GM23248 (cell line): ENCODE measurements at places on chromosomes 11 and 22. TPM values are rescaled to one million over a fixed set of nuclear protein-coding genes. Genes with fewer than 3 reads are reported as not detected.

GRCh38 chr11:112085822-112086421 lies 634 bp downstream of the TIMM8B start:
- DNase-seq = peak; percentile 69

DNA sequence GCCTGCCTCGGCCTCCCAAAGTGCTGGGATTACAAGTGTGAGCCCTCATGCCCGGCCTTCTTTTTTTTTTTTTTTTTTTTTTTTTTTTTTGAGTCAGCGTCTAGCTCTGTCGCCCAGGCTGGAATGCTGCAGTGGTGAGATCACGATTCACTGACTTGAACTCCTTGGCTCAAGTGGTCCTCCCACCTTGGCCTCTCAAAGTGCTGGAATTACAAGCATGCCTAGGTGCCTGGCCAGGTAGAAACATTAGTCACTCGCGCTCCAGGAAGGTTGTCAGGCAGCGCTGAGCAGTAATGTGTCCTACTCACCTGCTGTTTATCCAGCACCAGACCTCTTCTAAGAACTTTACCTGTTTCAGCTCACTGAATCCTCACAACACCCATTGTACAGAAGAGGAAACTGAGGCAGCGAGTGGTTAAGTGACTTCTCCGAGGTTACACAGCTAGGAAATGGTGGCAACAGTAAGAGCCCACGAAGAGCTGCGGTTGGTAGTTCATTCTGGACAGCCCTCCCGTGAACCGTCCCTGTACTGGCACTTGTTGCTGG lies 496 bp upstream of the CST6 start:
- DNase-seq = peak; percentile 84

DNA sequence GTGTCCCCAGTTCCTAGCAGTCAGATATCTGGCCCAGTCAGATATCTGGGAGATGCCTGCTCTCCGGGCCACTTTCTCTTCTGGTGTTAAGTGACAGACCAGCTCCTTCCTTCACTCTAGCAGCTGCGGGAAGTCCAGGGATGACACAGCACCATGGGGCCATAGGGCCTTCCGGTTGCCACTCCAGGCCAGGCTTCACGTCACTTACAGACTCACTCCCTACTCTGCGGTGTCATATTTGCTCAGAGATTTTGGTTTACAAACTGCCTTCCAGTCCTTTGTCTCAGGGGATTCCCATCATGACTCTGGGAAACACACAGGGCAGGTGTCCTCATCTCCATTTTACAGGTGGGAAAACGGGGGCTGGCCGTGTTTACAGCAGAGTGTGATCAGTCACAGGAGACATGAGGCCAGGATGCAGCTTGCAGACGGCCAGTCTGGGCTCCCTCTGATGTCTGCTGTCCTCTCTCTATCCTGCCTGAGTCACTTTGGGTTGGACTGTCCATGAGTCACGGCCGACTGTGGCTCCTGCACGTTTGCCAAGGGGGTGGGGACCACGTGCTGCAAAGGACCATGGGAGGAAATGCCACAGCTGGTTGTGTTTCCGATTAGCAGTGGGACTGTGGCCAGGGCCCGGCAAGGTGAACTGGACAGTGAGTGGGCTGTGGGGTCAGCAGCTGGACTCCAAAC lies 8.2 kb upstream of the TBC1D22A start:
- DNase-seq = peak; percentile 100

DNA sequence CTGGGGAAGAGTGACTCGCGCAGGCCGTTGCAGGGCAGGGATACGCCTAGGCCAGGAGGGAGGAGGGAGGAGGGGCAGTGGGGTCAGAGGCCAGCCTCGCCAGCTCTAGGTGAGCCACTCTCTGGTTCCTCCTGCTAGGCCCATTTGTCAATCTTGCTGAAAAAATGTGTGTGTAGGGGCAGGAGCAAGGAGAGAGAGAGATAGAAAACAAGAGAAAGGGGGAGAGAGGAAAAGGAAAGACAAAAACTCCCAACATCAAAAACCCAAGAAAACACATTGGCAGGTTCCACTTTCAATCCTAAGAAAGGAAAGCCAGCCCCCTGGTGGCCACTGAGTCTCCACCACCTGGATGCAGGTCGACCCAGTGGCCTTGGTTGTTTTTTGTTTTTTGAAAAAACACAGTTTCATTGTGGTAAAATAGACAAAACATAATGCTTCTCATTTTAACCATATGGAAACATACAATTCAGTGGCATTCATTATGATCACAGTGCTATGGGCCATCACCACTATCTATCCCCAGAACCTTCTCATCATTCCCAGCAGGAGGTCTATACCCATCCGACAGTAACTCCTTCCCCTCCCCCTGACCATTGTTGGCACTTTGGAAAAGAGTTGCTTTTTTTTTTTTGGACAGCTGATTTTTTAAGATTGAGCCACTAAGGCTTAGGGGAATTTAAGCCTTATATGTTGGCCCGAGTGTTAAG lies 10.9 kb downstream of the OMP start:
- peak; percentile 62 for DNase-seq

DNA sequence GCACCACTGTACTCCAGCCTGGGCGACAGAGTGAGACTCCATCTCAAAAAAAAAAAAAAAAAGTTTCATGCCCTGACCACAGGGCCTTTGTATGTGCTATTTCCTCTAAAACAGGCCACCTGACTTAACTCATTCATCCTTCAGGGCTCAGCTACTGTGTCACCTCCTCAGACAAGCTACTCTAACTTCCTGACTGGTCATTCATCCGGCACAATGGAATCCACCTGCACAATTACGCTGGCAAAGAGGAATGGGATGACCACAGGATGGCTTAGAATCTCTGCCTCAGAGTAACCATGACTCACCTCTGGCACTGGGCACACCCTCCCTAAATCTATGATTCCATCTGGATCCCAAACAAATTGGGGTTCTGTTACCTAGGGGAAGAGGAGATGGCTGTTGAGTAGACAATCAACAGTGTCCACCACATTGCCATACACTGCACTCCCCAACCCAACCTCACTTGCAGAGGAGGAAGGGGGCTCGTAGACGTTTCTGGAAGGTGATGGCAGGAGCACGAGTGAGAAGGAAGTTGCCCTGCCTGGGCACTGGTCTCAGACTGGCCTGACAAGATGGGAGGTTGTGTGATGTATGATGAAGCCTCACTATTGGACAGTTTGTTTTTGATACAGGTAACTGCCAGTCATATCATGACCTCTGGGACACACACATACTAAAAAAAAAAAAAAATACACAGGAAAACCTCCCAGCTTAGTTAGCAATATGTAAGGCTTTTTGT lies 22.8 kb upstream of the HMOX1 start:
- peak; percentile 75 for DNase-seq

DNA sequence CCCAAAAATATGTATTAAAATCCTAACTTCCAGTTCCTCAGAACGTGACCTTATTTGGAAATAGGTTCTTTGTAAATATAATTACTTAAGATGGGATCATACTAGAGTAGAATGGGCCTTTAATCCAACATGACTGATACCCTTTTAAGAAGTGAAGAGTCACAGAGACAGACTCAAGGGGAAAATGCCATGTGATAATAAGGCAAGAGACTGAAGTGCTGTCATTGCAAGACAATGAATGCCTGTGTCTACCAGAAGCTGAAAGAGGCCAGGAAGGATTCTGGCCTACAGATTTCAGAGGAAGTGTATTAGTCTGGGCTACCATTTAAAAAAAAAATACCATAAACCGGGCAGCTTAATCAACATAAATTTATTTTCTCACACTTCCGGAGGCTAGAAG lies 85.9 kb upstream of the LRRC55 start:
- DNase-seq = no peak

- DNase-seq = no peak
Measured at GRCh38 chr22:33631777-33632176, 288.5 kb downstream of the LARGE1 start.

GRCh38 chr11:95563859-95564258 lies 225.7 kb downstream of the FAM76B start:
- DNase-seq = peak; percentile 27

Gene TTC36
- 1.1 TPM in 1 of 2 replicates, not detected in the other for total RNA-seq

- DNase-seq = peak; percentile 99
Measured at GRCh38 chr11:86174101-86175046, 70.2 kb upstream of the EED start.

DNA sequence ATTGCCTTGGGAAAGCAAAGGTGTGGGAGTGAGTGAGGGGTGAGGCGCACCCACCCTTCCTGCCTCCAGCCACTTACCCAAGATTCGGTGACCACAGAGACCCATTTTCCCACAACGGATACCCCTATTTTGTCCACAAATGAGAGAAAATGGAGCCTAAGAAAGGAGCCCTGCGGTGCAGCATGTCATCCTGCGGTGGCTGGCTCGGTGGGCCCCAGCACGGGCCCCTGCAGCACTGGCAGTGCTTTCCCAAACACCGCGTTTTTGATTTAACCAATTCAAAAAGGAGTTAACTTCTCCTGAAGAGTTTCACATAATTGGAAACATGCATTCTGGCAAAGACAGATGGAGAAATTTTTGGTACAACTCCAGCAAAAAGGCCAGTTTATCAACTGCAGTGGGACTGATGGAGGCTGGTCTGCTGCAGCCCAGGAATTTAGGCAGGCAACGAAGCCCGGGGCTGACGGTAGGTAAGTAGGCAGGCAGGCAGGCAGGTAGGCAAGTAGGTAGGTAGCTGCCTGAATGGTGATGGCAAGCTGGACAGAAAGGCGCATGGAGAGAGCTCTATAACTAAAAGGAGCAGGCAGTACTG lies 84.2 kb downstream of the FDX1 start:
- DNase-seq = peak; percentile 36

DNA sequence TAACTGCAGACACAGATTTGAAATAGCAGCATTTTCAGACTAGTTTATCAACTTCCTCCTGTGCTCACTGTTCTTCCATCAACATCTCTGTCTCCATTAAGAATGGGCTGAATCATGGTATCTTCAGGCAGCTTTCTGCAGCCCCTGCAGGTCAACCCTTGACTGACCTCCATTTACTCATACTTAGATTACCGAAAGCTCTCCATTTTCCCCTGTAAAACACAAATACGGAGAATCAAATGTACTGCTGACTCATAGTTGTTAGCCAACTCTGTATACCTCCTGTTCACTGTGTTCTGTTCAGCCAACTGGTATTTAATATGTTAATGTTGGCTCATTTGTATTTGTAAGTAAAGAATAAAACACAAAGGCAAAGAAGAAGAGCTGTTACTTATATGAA lies 364.0 kb downstream of the CASP12 start:
- no peak for DNase-seq

DNA sequence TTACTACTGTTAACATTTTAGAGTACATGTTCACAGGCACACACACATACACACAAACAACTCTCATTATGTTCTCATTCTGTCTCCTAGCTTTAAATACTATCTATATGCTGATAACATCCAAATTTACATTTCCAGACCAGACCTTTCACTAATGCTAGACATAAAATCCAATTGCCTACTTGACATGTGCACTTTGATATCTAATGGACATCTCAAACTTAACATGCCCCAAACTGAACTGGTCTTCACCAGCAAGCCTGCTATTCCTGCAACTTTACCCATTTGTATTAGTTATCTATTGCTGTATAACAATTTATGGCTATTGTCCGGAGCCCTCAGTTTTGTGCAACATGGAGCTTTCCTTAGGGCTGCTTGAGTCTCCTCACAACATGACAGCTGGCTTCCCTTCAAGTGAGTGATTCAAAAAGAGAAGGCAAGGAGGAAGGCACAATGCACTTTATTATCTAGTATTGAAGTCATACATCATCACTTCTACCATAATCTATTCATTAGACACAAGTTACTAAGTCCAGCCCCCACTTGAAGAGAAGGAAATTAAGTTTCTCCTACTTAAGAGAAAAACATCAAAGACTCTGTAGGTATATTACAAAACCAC lies 3.0 kb downstream of the SLC36A4 start:
- DNase-seq = no peak

DNA sequence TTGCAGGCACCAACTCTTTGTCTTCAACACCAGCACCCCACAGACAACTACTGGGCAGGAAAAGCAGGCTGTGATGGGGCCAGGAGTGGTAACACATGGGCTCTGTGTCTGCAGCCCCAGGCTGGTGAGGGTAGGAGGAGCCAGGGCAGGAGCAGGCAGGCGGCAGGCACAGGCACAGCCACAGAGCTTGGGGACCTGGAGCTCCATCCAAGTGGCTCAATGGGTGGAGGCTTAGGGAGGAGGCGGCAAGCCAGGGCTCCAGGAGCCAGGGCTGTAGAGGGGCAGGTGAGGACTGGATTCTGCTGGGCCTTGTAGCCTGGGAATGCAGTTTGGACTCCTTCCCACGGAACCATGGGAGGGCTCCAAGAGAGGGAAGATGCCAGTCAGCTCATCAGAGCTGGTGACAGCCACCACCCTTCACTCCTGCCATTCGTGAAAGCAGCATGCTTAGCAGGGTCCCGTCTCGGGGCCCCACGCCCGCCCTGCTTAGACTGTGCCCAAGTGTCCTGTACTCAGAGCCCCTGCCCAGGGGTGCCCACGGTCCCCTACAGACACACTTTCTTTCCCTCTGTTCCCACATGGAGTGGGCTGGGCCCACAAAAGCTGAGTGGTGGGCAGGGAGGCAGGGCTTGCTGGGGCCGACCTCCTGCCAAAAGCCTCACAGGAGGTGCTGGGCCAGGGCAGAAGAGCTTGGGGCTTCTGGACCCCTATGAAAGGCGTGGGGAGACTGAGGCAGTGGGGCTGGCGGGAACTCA lies 12.4 kb downstream of the TTC38 start:
- no peak for DNase-seq

Gene NCR3LG1
- total RNA-seq = 1.3 and 5.1 TPM in 2 replicates

GRCh38 chr11:35563484-35564244 lies 38.2 kb upstream of the PAMR1 start:
- peak; percentile 53 for DNase-seq

- peak; percentile 87 for DNase-seq
Measured at GRCh38 chr11:5550440-5551095, 2.2 kb upstream of the OR52H1 start.

Gene EXPH5
- total RNA-seq = 0.13 TPM in 1 of 2 replicates, not detected in the other

GRCh38 chr22:16955678-16956210 lies 52.3 kb downstream of the GAB4 start:
- no peak for DNase-seq

Gene GRAP2
- total RNA-seq = not detected in 2 replicates

DNA sequence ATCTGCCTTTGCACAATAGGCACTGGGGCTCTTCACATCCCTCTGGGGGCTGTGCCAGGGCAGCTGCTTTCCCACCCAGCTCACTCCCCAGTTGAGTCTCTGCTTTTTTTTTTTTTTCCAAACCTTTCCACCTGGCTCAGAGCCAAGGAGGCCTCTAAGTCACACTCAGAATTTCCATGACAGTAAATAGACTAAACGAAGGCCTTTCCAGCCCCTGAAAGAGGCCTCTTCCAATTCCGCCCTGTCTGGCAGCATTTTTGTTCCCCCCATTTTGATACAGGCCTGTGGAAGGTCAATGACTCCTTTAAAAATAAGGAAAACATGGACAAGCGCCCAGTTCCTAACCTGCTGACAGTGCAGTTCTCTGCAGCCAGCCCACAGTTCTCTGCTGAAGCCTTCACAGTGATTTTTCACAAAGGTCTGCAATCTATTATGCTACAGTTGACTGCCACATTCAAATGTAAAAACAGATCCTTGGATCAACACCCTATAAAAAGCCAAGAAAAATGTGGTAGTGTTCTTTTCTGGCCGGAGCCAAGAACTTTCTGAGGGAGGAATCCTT lies 107.5 kb upstream of the SESN3 start:
- DNase-seq = peak; percentile 86
